H7 (cell line): ENCODE measurements at places on chromosomes 6 and 20. TPM values are rescaled to one million over a fixed set of nuclear protein-coding genes. Genes with fewer than 3 reads are reported as not detected.

SIRPA gene
- 6.7 and 8.1 TPM in 2 replicates for total RNA-seq

RPS18 gene
- 3,561 and 4,135 TPM in 2 replicates for total RNA-seq

DNA sequence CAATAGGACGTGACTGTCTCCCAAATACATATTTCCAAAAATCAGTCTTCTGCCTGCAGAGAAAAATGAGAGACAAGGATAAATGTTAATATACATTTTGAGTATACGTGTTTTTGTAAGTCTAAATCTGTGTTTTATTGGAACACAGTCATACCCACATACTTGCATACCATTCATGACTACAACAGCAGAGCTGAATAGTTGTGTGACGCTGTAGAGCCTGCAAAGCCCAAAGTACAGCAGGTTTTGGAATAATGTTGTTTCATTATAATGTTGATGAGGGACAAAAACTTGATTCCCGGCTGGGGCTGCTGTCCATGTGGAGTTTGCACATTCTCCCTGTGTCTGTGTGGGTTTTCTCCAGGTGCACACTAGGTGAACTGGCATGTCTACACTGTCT is 23.8 kb upstream of the FBXO9 start:
- DNase-seq = no peak

DNA sequence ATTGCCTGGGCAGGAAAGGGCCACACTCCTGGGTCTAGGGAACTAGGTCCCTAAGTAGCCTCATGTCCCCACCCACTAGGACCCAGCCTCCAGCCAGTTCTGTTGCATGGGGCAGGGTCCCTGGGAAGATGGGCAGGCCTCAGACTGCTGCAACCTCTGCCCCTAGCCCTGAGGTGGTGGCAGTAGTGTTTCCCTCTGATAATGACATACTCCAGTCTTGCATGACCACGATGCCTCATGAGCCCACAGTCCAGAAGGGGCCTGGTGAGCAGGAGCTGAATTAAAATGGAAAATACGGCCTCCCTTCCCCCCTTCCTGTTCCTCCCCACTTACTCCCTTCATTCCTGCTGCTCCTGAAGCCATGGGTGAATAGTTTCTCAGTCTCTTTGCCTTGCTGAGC is 36.0 kb upstream of the SCRT2 start:
- no peak for DNase-seq

- DNase-seq = peak; percentile 57
These were observed 40.4 kb upstream of the SCML4 start for GRCh38 chr6:107864226-107865127.

DNA sequence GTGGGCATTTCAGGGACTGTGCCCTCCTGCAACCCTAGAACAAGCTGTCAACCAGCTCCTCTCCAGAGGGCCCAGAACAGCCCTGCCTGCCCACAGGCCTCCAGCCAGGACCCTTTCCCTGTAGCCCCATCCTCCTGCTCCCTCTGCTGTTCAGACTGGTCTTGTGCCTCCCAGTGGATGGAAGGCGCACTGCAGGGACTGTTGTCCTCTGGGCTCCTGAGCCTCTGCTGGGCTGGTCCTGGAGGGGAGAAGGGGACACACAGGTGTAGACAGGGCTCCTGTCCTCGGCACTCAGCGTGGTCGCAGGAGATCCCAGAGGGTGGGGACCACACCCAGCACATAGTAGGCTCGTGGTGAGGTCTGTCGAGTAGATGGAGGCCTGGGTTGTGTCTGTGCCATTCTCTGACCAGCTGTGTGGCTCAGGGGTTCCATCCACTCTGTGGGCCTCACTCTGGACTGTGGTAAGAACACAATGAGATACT is 11.5 kb downstream of the ITPR3 start:
- peak; percentile 95 for DNase-seq

GRCh38 chr20:8718279-8718678 is 350.6 kb upstream of the PLCB4 start:
- DNase-seq = no peak

- DNase-seq = no peak
These were observed 24.7 kb upstream of the ELMO2 start for GRCh38 chr20:46430921-46431712.
